ENCODE measurements at places on chromosomes 2 and 18.

GRCh38 chr18:8705961-8706790 lies 820 bp downstream of the MTCL1 start:
- peak; percentile 78 for DNase-seq

DNA sequence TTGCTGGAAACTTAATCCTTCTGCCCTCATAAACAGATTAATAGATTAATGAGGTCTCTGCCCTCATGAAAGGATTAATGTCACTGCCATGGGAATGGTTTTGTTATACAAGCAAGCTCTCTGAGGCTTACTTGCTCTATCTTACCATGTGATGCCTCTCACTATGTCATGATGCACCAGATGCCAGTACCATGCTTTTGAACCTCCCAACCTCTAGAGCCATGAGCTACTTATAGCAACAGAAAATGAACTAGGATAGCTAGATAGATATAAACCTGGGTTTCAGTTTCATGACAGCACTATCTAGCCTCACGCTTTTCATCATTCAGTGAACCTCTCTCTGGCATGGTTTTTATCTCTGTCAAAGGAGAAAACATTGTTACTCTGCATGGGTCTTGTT lies 371.6 kb upstream of the LRP1B start:
- no peak for DNase-seq

DNA sequence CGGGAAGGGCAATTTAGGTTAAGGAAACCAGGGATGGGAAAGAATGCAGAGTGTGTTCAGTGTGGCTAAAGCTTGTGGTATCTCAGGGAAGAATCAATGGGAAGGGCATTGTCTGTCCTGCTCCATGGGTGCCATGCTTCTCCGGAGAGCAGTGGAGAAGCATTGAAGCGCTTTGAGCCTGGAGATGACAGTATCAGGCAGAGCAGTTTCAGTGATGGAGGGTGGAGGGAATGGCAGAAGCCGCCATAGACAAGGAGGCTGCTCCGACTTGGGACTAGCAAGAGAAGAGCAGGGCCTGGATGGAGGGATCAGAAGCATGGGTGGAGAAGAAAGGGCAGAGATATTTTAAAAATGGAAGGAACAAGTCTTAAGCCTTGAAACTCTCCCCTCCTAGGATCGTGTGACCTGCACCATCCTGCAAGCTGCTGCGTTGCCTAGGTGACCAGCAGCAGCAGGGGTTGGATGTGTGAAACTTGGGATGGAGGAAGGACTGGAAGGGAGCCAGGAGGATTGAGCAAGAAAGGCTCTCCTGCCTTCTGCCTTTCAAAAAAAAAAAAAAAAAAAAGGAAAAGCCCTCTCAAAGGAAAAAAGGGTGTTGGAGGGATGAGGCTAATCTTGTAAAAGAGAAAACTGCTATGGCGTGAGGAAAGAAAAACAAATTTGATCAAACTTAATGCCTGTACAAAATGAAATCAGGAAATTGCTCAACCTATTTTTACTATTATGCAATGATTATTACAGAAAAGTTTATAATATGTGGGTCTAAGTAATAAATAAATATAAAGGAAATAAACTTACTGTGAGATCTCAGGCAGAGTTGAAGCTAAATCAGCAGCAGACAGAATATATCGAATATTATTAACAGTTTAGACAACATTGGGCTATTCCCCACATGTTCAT lies 493.8 kb upstream of the NRP2 start:
- peak; percentile 42 for DNase-seq

DNA sequence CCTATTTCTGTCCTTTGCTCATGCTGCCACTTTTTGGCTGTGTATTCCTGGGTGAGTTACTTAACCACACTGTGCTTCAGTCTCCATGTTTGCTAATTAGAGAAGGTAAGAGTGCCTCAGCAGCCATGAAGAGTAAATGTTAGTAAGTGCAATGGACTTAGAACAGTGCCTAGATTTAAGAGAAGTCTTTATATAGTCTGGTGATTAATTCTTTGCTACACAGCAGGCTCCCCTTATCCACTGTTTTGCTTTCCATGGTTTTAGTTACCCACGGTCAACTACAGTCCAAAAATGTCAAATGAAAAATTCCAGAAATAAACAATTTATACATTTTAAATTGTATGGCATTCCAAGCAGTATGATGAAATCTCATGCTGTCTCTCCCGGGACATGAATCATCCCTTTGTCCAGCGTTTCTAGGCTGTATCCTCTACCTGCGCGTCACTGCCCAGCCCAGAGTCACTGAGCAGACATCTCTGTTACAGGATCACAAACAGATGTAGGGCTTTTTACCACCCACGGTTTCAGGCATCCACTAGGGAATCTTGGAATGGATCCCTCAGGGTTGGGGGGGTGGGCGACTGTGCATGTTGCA lies 91.0 kb downstream of the CTIF start:
- no peak for DNase-seq

DNA sequence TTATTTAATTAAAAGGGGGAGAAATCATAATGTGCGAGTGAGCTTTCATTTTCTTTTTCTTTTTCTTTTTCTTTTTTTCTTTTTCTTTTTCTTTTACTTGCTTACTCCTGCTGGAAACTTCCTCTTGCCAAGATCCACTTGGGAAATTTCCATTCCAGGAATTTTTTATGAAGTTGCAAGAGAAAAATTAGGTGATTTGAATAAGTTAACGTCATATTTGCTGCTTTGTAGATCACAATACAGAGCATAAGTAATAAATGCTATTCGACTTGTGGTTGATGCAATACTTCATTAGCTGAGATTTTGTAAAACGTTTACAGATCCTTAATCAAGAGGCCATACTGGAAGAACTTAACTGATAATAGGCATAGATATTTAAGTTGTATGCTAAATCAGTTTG lies 354.7 kb upstream of the SMIM21 start:
- no peak for DNase-seq

- no peak for DNase-seq
Measured at GRCh38 chr2:86633155-86633651, 9.5 kb upstream of the RNF103 start.

DNA sequence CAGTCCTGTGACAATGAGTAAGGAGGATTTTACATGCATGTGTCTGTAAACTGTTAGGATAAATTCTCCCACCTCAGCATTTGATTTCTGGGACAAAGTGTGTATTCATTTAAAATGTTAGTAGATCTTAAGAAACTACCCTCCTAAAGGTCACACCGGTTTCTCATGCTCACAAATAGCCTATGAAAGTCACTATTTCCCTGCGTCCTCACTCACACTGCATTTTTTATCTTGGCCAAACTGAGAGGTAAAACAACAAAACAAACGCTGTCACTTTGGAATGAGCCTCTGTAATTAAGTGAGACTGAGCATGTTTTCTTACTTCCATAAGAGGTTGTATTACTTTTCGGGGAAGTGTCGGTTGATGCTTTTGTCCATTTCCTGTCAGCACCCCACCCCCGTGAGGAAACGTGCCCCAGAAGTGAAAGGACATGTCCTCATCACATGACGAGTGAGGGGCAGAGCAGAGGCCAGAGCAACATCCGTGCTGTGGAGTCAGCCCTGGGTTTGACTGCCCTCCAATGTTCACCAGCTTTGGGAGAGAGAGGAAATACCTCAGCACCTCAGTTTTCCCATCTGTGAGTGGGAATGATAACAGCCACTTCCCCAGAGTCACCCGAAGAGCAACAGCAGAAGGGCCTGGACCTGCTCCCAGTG lies 3.1 kb downstream of the GYPC start:
- DNase-seq = no peak

DNA sequence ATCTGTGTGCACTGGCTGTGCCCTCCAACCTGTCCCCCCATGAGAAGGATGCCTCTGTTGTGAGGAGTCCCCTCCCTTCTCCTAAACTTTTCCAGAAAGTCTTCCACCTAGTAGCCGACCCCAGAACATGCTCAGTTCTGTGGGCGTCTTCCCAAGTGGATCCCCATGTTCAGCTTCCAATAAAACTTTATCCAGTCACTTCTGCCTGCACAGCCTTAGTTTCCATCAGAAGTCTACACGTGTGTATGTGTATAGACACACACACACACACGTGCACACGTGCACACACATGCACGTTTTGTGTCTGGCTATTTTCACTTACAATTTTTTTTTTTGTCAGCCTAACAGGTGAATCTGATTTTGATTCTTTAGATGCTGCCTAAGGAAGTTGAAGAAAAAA lies 115.1 kb downstream of the RTP5 start:
- no peak for DNase-seq

DNA sequence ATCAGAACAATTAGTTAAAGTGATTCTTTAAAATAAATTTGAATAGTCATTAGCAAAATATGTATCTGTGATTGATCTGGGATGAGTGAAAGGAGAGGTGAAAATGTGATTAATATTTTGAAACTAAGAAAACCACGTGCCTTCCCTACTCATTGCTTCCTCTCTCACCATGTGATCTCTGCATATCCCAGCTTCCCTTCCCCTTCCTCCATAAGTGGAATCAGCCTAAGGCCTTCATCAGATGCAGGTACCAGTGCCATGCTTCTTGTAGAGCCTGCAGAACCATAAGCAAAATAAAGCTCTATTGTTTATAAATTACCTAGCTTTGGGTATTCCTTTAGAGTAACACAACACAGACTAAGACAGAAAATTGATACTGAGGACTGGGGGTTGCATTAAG lies 11.2 kb upstream of the STAT1 start:
- no peak for DNase-seq

DNA sequence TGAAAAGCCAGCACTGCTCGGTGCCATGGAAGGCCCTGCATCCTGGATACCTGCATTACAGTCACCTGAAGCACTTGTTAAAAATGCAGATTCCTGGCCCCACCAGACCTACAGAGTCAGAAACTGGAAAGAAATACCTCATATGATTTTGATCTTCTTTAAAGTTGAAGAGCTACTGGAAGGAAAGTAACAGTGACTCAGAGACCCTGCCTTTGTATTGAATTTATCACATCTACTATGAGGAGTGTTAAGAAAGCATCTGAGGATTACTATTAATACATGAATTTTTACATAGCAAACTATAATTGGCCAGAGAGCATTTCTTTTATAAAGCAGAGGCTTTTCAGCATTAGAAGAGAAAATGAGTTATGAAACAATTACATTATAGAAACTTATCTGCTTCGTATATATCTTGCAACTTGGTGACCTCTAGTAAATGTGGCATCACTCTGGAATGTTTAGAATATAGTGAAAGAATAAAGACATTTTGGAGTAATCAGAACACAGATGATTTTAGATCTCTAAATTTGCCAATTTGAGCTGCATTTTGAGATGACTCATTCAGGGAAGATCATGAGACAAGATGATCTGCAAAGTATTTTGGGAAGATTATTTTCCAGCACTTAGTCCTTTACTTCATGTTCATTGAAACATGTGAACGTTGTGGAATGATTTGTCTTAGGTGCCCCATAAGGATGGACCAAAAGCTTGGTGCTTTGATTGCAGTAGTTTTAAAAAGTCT lies 12.2 kb downstream of the PTPRM start:
- DNase-seq = no peak

- peak; percentile 56 for DNase-seq
Measured at GRCh38 chr2:36433311-36434217, 78.0 kb downstream of the CRIM1 start.

GRCh38 chr2:164992818-164993217 lies 37.5 kb upstream of the SLC38A11 start:
- DNase-seq = peak; percentile 19
